RWPE1 (cell line): ENCODE measurements at places on chromosomes 13 and 19.

- no peak for DNase-seq
Measured at GRCh38 chr19:52335768-52336116, 301 bp upstream of the ZNF610 start.

DNA sequence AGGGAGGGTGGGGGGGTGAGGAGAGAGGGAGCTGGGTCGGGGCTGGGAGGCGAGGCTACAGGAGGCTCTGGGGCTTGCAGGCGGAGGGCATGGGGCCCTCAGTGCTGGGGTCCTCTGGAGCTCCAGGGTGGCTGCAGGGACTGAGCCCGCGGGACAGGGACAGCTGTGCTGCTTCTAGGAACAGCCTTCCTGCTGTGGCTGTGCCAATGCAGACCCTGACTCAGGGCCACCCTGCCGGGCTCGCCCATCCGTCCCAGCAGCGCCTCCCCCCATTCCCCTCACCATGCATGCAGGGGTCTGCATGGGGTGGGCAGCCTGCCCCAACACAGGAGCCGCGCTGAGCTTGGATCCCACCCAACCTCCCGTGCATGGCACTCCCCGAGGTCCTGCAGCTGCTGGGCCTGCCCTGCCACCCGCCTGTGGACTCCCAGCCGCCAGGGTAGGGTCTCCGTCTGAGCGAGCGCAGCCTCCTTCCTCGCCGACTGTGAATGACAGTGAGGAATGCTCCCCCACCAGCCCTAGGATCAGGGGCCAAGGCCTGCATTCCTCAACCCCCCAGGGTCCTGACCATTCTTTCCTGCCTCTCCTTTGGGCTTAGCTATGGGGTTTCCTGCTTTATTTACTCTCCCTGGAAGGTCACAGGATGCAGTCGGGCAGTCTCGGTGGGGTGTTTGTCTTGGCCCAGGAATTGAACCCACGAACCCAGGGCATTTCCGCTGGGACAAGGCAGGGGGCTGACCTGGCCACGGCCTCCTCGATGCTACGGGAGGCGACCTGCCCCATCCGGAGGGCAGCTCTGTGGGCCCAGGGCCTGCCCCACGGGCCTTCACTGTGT, 23.4 kb downstream of the CEBPG start:
- DNase-seq, result no peak

- no peak for DNase-seq
Measured at GRCh38 chr13:39887387-39887786, 231.9 kb downstream of the COG6 start.

DNA sequence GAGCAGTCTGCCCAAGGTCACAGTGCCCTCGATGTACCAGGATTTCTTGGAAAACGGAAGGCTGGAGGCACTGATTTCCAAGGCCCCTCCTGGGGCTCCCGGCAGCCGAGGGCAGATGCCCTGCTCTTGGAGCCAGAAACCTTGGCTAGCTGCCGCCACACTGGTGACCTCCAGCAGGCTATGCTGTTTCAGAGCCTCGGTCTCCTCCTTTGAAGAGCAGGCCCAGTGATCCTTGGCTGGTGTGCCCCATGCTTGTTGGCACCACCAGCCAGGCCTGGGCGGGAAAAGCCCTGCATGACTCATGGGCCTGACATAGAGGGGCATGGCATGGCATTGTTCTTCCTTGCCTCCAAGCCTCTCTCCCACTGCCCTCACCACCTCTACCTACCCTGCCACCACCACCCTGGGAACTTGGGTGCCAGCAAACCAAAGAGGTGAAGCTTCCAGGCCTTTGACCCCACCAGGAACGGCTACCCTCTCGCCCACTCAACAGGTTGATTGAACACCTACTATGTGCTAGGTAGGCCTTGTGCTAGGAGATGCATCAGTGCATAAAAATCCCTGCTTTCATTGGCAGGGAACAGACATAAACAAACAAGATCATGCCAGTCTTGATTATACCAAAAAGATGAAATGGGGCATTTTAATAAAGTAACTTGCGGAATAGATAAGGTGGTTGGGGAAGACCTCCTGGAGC, 1.6 kb upstream of the CLEC11A start:
- no peak for DNase-seq

GRCh38 chr13:75760131-75761021, 124.2 kb downstream of the LMO7 start:
- peak; percentile 68 for DNase-seq

- DNase-seq, result no peak
Measured at GRCh38 chr13:43573802-43574514, 212.8 kb downstream of the ENOX1 start.

DNA sequence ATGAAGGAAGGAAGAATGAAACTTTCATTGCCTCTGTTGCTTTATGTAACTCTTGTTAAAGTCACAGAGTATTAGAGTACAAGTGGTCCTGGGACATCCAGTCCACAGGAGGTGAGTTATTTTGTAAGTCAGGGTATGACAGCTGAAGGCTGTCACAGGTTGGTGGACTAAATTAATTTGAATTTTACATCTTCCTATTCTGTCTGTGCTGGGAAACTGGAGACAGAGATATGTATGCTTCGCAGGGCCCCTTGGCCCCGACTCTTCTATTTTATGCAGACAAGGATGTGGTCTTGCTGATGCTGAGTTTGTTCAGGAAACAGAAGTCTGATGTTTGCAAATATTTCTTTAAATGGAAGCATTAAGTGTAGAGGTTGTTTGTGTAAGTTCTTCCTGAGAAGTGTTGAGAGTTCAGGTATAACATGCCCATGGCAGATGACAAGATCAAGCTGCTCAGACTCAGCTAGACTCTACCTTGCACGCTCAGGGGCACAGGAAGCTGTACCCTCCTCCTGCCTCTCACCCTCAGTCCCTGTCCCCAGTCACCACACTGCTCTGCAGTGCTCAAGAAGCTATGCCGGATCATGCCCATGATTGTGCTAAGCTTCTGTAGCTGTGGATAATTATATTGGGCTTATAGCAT, 23.4 kb downstream of the RASL11A start:
- no peak for DNase-seq

- no peak for DNase-seq
Measured at GRCh38 chr13:26660766-26661165, 99.8 kb downstream of the GPR12 start.

DNA sequence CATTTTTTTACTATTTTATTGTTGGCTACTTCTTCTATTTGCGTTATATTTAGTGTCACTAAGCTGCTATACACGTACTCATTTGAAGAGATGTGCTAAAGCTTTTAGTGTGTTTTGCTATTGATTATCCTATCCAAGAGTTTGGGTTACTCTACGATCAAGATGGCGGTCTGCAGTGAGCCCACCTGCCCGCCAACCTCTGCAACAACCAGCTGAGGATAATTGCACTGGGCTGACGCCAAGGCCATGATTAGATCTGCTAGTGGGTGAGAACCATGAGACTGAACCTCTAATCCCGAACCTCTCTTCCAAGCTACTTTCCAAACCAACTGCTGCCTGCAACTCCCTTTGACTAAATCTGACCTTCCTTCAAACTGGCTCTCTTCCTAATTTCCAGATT, 1.8 kb downstream of the CPB2 start:
- no peak for DNase-seq

GRCh38 chr19:6710273-6711077, 10.0 kb downstream of the C3 start:
- no peak for DNase-seq

- no peak for DNase-seq
Measured at GRCh38 chr13:59666504-59666903, 497.2 kb downstream of the DIAPH3 start.

DNA sequence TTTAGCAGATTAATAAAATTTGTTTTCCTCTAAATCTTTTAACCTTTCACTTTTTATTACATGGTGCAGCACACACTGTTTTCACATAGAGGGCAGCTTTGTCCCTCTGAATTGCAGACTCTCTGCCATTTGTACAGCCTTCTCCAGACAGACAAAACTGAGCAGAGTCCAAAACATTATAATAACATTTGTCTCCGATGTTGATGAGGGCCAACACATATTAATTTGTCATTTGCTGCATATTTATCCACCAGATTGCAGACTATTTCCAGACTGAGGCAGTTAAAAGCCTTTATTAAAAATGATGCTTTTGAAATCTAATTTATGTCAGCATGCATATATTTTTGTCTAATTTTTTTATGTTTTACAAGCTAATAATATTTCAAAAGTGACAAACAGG, 1251.9 kb upstream of the SLC10A2 start:
- no peak for DNase-seq

DNA sequence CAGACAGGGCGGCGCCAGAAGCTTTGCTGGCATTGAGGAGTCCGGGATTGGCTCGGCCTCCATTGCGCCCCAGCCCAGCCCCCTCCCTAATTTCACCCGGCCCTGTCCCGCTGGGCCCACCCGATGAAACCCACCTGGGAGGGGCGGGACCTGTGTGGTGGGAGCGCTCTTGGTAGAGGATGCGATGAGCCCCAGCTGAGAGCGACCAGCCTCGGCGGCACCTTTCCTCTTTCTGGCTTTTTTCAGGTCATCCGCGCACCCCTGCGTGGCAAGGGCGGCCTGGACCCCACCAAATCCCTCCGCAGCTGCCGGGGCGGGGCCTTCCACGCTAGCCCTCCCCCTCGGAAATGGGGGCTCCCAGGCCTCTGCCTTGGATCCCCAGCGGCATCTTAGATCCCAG, at the start of gene ZGLP1:
ZGLP1 (minus strand) TSS at position 393 of the 400 bp plus-strand sequence.
- DNase-seq, result no peak

DNA sequence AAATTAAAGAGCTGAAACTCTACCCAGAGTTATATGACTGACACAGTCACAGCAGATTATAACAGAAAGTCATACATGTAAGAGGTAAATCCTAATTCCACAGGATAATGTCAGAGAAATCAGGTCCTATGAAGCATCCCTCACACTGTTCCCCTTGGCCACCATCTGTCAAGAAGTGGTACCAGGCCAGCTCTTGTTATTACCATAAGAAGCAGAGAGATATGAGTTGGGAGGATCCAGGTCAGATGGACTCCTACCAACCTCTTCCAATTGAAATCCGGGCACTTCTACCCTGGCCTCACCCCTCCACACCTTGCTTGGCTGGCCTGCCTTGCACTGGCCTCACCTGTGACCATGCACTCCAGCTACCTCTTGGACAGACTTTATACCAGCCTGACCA, 353.2 kb downstream of the DNAJC15 start:
- DNase-seq, result no peak

DNA sequence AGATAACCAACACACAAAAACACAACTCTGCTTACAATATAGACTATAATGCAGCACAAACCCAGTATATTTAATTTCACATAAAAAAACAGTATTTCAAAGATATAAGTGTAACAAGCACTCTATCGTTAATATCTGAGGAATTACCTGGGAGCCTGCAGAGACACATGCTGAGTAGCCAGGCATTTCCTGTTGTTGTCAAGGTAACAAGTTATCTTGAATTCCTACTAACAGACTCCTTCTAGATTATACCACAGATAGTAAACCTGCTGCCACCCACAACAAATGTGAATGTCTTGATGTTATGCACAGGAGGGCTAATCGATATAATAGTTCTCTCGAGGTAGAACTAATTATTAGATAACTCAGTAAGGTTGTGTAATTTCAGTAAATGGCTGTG, 826.0 kb upstream of the PRR20A start:
- DNase-seq, result no peak

- no peak for DNase-seq
Measured at GRCh38 chr13:20525144-20525600, 485 bp downstream of the CRYL1 start.

DNA sequence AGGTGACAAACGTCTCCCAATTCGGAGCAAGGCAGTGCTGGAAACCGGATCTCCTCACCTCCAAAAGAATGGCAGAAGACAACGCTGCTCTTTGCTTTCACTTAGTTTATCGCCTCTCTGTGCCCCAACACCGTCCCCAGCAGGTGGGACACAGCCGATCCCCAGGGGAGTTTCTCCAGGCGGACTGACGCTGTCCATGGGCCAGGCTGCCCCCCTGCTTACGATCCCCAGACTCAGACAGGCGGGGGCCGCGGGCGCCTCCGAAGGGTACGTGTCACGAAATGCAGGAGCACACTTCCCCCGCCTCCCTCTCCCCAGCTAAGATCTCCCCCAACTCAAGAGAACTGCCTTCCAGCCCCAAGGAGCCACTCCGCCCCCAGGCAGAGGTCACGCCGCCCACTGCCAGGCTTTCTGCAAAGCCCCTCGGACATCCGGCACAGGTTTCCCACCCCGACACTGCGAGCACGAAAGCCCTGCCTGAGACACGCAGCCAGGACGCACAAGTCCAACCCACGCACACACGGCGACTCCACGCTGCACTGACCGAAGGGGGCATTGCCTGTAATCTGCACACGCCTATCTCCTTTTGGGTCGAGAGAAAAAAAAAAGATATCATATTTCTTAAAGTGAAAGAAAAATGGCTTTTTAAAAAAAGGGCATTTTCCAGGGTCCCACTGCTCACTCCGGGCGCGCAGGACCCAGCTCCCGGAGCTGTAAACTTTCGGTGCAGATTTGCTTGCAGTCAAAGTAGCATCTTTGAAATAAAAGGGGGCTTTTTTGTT, 2.0 kb downstream of the SPRY2 start:
- DNase-seq, result peak; percentile 48

DNA sequence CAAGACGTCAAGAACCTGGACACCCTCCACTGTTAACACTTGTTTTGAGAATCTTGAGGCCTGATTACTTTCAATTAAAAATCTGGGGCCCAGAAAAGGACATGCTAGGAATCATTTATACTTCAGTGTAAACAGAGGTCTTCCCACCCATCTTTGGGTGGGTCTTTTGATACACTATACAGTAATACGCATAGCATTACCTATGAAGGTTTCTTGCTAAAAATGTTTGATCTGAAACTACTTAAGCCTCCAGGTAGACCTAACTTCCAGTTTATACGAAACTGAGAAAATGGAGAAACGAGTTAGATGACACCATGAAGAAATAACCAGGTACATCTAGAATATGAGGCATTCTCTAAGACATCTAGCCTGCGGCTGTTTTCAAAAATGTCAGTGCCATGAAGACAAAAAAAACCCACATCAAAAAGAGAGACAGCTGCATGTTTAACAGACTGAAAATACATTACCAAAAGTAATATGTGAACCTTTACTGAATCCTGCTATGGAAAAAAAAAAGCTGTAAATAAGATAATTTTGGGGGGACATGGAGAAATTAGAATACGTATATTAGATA, 36.6 kb downstream of the TGDS start:
- DNase-seq, result no peak

- no peak for DNase-seq
Measured at GRCh38 chr13:113022745-113023574, 53.9 kb downstream of the MCF2L start.

GRCh38 chr19:5984600-5984999, 6.7 kb upstream of the RANBP3 start:
- DNase-seq, result no peak

- peak; percentile 59 for DNase-seq
Measured at GRCh38 chr19:55304279-55304978, 20.6 kb downstream of the BRSK1 start.

DNA sequence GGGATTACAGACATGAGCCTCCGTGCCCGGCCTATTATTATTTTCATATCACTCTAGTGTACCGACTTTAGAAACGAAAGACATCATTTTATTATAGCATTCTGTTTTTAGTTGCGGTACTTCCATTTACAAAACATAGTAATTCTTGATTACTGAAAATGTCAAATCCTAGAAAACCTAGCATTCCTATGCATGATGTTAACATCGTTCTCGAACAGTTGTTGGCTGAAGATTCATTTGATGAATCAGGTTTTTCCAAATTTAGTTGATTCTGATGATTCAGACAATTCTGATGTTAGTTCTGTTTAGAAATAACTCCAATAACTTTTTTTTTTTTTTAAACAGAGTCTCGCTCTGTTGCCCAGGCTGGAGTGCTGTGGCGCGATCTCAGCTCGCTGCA, 11.5 kb upstream of the MTRF1 start:
- no peak for DNase-seq

GRCh38 chr13:88000239-88000638, 329.1 kb downstream of the SLITRK5 start:
- no peak for DNase-seq
